Posterior vena cava (tissue), 2 donors: ENCODE measurements at places on chromosomes 4 and X. TPM values are rescaled to one million over a fixed set of nuclear protein-coding genes. Genes with fewer than 3 reads are reported as not detected.
A peak's percentile ranks its signal among the peaks of the same experiment; 100 is the strongest.

DNA sequence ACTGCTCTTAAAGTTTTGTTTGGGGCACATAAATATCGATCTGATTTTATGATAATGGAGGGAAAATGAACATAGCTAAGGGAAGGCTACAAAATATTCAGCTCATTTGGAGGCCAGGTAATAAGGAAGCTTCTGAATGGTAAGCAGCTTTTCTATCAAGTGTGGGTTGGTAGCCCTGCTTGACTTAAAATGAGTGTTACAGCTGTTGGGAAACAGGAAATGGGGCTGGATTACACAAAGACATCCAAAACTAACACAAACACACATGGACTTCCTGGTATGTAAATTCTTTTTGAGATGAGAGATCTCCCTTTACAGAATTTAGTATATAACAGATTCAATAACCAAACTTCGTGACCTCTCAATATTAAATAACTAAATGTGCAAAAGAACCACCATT is 58.0 kb downstream of the FGF16 start:
- DNase-seq, result no peak

- DNase-seq, result peak; percentile 48
Observed at GRCh38 chrX:519741-520140, 110.8 kb upstream of the SHOX start.

DNA sequence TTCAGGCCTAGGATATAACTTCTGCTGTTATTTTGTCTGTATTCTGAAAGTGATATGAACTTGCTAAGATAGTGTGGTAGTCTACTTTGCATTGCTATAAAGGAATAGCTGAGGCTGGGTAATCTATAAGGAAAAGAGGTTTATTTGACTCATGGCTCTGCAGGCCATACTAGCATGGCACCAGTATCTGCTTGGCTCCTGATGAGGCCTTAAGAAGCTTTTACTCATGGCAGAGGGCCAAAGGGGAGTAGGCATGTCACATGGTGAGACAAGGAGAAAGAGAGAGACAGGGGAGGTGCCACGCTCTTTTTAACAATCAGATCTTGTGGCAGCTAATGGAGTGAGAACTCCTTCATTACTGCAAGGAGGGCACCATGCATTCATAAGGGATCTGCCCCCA is 247.3 kb downstream of the GPAT3 start:
- no peak for DNase-seq

The P2RY8 gene
- 2.8 TPM for total RNA-seq

- DNase-seq, result no peak
Observed at GRCh38 chrX:119429471-119429870, 30.3 kb downstream of the SLC25A43 start.
